Fibroblast of skin of scalp (primary cell): ENCODE measurements at places on chromosomes 5 and 9.

DNA sequence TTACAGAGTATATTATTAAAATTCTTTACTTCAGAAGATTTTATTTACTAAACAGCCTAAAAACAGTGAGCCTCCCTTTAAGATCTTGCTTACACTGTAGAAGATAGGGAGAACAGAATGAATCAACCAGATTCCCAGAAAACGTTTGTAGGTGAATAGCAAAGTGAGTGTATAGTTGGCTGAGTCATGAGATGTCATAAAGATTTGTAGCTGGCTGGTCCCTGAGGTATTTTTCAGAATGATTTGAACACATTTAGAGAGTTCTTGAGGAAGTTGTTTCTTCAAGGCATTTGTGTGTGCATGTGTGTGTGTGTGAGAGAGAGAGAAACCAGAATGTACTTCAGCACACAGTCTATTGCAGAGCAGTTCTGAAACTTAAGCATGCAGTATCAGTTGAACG lies 159.4 kb upstream of the PRR16 start:
- DNase-seq: peak; percentile 71

DNA sequence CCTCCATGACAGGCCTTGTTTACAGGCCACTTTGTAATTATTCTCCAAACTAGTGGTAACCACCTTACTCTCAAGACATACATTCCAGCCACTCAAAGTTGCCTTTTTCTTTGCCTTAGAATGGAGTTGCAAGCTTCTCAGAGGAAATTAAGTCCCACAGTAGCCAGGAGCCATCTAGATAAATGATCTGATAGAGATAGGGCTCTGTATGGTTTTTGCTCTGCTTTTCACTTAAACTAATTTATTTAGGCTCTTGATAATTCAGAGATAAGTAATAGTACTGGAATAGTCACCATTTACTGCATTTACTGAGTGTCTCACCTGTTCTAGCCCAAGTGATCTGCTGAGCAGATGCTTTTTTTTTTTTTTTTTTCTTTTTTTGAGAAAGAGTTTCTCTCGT lies 7.5 kb downstream of the LARP1 start:
- DNase-seq: no peak

- DNase-seq: no peak
Measured at GRCh38 chr9:8962084-8962483, 1162.5 kb upstream of the DMAC1 start.

DNA sequence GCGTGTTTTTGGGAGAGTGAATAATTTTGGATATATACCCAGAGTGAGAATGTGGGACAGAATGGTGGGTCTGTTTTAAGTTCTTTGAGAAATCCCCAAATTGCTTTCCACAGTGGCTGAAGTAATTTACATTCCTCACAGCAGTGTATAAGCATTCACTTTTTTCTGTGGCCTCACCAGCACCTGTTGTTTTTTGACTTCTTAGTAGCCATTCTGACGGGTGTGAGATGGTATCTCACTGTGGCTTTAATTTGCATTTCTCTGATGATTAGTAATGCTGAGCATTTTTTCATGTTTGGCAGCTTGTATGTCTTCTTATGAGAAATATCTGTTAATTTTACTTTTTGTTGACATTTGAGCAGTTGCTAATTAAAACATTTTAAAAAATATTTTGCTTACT lies 9.4 kb upstream of the SPATA31D1 start:
- no peak for DNase-seq

DNA sequence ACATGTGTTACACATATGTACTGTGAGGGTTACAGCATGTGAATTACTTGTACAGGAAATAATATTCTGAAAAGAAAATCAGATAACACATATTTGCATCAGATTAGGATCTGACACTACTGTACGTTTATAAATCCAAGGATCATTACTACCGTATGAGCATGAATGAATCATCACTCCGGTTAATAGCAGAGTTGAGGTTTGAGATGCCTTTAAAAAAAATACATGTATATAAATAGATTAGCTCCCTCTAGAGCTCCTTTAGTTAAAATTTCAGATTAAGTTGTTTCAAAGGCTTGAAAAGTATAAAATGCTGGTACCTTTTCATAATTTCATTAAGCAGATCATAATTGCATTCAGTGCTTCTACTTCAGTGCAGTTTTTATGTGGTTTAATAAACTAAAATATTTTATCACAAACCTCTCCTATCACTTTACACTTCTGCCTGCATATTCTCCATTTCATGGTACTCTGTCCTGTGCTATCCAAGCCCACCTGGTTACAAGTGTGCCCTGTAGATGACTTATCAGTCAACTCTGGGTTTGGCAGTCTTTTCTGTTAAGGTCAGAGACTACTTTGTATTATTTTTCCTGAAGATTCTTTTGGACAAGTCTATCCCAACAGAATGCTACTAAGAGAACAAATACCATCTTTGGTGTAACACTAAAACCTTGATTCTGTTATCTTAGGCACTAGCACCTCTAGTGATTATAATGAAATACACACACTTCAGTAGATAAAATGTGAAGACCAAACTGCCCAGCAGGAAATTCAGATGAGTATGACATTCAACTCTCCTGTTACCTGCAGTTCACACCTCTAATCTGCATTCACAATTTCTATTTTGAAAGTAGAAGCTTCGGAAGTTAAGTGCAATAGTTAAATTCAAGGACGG lies 48.0 kb upstream of the POU5F2 start:
- peak; percentile 68 for DNase-seq

DNA sequence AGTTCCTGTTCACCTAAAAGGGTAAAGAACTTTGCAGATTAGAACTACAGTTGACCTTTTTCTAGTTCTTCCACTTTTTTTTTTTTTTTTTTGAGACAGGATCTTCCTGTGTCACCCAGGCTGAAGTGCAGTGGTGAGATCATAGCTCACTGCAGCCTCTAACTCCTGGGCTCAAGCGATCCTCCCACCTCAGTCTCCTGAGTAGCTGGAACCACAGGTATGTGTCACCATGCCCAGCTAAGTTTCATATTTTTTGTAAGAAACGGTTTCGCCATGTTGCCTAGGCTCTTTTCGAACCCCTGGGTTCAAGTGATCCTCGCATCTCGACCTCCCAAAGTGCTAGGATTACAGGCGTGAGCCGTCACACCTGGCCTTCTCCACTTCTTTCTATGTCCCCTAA lies 39.7 kb upstream of the TNFAIP8 start:
- DNase-seq: no peak

GRCh38 chr5:113292462-113292861 lies 142.3 kb downstream of the TSSK1B start:
- no peak for DNase-seq

- peak; percentile 75 for DNase-seq
Measured at GRCh38 chr5:157476702-157477408, 16.8 kb downstream of the NIPAL4 start.

DNA sequence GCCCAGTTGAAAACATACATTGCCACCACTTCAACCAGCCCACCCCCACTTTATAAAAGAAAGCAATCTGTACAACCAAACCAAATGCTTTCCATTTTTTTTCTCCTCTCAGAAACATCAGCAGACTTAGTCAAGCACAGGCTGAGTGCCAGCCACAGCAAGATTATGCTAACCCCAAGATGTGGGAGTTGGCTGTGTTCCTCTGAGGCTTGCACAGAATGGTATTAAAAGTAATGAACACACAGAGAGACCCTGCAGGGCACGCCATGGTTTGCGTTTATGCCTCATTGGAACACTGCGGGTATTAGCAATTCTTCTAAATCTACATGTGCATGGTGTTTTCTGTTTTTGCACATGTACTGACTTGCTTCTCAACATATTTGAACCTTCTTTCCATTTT lies 419.9 kb upstream of the GRAMD2B start:
- peak; percentile 92 for DNase-seq

- DNase-seq: no peak
Measured at GRCh38 chr5:167819406-167819805, 472.0 kb upstream of the WWC1 start.

DNA sequence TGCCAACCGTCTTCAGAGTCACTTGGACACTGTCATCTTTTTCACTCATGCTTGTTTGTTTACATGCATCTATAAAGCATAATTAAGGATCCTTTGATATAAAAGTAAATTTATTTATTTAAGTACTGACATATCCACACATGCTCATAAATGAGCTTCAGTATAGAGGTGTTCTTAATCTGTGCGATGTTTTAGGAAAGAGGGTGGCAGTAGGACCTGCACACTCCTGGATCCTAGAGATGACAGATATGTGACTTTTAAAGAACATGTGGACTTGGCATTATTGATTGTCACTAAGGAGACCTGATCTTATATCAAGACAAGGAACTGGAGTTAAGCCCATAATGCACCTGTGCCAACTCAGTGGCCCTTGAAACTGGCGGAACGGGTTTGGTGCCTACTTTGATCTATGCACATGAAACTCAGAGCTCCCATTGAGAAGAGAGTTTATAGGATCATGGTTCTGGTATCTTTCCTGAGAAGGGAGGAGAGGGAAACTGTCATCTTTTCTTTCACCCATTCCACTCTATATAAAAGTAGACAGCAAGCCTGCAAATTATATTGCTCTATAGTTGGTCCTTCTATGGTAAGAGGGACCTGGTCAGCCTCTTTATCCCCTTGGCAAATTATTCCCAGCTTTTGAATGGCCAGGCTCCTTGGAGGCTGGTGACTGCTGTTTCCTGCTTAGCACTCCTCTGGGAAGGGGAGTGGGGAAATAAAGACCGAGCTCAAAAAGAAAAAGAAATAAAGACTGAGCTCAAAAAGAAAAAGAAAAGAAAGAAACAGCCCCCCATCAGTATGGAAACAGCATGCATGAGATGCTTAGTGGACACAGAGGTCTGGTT lies 57.8 kb upstream of the LIFR start:
- no peak for DNase-seq

- DNase-seq: no peak
Measured at GRCh38 chr5:423626-424261, 19.2 kb upstream of the EXOC3 start.

DNA sequence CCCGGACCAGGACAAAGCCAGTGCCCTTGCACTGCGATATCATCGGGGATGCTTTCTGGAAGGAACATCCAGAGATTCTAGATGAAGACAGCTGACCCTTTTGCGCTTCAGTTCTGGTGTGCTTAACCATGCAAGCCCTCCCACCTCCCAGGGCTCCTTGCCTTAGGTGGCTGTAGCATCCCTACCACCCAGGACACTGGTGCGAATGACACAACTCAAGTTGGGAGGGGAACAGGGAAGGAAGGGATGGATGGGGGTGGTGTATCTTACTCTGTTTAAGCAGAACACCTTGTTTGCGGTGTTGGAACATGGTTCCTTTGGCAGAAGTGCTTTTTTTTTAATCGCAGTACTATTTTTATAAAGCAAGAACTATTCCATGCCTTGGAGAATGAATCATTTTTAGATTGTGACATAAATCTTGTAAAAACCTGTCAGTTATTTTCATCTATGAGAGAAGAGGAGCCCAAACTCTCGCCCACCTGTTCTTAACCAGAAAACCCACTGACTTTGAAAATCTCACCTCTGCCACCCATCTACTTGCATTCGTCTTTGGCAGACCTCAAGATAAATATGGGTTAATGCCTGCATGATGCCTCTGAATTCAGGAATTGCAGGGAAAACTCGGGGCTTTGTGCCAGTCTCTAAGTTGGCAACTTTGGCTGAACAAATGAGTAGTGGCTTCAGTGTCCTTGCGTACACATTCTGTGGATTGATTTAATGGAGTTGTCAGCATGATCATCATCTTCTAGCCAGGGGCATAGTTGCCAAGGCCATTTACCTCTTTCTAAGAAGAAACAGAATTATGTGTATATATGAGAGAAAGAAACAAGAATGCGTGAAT lies 3.9 kb upstream of the LSM11 start:
- no peak for DNase-seq

DNA sequence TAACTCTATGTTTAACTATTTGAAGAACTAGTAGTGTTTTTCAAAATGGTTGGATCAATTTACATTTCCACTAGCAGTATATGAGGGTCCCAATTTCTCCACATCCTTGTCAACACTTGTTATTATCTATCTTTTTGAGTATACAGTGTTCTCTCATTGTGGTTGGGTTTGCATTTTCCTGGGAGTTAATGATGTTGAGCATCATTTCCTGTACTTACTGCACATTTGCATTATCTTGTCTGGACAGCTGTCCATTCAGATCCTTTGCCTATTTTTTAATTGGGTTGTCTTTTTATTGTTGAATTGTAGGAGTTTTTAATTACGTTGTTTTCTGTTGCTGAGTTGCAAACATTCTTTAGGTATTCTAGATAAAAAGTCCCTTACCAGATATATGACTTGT lies 103.4 kb upstream of the LRRTM2 start:
- no peak for DNase-seq

DNA sequence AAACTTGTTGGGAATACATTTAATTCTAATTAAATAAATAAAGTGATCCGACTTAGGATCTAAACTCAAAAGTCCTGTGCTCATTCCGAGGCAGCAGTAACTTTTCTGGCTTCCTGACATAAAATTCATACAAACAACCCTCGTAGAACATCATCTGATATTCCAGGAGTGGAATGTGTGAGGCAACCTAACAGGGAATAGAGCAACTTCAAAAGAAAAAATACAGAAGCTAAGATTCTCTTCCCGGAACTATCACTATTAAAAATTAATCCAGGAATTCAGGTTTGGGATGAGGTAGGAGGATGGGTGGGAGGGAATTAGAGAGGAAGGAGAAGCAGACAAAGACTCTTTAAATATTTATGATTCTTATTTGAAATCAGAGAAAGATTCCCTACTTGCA lies 32.9 kb upstream of the TRIO start:
- DNase-seq: no peak

- DNase-seq: peak; percentile 55
Measured at GRCh38 chr5:171477101-171477500, 57.7 kb downstream of the FGF18 start.

DNA sequence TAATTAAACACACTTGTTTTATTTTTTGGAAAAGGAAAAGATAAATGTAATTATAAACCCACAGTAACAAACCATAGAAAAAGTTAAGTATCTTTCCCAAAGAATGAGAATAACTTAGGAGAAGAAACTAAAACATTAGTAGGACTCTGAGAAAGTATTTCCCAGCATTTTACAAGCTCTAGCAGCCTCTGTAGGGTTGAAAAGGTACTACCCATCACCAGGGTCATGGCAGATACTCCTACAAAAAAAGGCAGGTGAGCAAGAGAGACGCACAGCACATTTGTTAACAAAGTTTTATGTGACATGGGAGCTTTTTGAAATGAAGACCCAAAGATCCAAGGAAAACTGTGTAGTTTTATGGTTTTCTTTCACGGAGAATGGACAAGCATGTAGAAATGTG lies 77.7 kb upstream of the FAM169A start:
- no peak for DNase-seq
